Activated CD4-positive, CD25-positive, alpha-beta regulatory T cell (primary cell): ENCODE measurements at places on chromosomes 13 and 19.

DNA sequence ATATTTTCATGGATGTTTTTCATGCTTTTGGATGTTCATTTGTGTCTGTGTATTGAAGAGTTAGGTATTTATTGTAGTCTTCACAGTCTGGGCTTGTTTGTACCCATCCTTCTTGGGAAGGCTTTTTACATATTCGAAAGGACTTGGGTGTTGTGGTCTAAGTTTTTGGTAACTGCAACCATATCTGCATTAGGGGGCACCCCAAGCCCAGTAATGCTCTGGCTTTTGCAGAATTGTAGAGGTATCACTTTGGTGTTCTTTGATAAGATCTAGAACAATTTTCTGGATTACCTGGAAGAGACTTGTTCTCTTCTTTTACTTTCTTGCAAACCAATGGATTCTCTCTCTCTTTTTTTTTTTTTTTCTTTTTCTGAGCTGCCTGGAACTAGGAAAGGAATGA lies 581.3 kb downstream of the DACH1 start:
- no peak for DNase-seq

DNA sequence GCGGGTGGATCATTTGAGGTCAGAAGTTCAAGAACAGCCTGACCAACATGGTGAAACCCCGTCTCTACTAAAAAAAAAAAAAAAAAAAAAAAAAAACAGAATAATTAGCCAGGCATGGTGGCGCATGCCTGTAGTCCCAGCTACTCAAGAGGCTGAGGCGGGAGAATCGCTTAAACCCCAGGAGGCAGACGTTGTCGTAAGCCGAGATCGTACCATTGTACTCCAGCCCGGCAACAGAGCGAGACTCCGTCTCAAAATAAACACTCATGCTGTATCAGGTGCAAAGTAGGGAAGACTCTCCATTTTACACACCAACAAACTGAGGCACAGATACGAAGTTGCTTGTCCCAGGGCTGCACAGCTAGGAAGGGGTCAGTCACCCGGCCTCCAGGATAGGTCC lies 15.6 kb downstream of the TLE6 start:
- DNase-seq: no peak

- no peak for DNase-seq
These were observed 10.6 kb downstream of the FUT6 start for GRCh38 chr19:5828661-5829566.

DNA sequence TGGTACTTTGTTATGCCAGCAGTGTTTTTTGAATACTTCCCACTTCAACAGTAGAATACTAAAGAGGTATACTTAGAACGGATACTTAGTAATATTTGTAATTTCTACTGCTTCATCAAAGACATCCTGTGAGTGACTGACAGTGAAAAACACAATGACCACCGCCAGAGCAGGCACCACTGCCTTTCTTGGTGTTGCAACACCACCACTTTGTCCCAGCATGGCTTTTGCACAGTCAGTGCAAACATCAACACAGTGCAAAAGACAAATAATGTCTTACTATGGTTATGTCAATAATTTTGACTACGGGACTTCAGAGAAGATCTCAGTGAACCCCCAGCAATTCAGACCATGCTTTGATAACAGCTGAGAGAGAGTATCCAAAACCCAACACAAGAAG lies 220.5 kb downstream of the RBM26 start:
- DNase-seq: no peak

DNA sequence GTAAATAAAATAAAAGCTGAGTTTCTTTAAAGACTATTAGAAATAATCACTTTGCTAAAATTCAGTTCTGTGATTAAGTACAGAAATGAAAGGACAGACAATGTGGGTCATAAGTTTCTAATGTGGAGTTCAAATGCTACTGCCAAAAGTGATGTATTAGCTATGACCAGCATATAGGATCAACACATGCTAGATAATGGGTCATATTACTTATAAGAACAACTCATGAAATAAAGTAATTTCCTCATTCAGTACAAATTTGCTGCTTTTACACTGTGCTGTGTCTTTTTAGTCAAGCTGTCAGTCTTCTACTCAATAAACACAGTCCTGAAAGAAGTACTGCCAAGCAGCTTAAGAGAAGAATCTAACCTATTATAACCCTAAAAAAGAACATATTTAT lies 135.2 kb downstream of the VWA8 start:
- no peak for DNase-seq

DNA sequence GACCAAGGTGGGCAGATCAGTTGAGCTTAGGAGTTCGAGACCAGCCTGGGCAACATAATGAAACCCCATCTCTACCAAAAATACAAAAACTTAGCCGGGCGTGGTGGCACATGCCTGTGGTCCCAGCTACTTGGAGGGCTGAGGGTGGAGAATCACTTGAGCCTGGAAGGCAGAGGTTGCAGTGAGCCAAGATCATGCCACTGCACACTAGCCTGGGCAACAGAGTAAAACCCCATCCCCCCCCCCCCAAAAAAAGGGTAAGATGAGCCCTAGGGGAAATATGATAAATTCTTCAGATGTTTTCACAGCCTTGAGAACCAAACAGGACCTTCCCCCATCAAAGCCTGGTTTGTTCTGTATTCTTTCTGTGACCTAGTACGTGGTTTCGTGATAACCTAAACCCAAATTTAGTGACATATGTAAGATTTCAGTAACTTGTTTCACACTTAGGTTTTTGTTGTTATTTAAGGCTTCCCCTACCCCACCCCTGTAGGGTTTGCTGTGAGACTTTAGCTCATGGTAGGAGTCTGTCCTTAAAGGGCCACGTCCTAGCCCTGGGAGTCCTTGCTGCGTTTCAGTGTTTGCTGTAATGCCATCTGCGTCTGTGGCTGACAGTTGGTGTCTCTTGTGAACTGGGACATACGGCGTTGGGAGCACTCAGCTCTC lies 49.6 kb downstream of the MYO9B start:
- no peak for DNase-seq
